ENCODE measurements at places on chromosomes 7 and 10.
A peak's percentile ranks its signal among the peaks of the same experiment; 100 is the strongest.

GRCh38 chr7:116231543-116231942, 21.2 kb downstream of the TES start:
- no peak for DNase-seq

DNA sequence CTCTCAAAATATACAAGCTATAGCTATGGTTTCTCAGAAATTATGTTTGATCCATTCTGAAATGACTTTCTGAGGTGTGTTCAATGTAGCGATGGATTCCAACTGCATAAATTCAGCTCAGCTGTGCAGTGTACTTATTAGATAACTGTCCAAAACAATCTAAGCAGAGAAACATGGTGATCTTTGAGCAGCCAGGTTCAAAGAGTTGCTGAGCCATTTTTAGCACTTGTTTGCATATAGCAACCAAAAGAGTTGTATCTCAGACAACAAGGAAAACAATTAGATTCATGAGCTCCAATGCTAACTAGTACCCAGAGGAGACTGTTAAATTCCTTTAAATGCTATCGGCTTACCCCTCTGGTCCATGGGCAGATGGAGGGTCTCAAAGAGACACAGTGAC, 15.9 kb upstream of the KCNIP2 start:
- no peak for DNase-seq

- no peak for DNase-seq
Observed at GRCh38 chr7:129746857-129747529, 135.5 kb downstream of the NRF1 start.

DNA sequence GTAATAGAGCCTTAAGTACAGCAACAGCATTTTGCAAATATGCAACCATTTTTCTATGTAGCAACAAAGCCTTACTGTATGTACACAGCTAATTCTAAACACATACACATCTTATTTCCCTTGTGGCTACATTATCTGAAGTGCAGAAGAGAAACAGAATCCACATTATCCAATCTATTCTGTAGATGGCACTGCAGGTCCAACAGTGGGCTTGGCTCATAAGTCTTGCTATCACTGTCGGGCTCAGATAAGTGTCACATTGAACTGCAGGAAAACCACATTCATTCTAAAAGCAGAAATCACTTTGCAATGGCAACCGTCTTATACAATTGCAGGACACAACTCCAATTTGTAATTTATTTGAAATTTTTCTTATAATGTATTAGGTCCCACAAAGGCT, 109.8 kb upstream of the NOBOX start:
- no peak for DNase-seq

DNA sequence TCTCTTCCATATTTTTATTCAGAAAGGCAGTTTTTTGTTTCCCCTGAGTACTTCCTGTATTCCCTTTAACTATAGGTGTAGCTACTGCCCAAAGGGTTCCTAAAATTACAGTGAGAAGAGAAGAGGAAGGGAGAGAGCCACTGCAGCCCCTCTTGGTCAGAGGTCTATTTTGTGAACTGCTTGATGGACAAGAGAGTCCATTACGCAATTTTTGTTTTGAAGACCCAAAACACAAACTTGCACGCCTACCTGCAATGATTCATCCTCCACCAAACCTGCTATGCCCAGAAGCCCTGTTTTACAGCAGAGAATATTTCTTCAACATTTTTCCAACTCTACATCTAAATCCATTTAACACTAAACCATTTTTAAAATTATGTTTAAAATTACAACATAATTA, 75.1 kb downstream of the PDE1C start:
- no peak for DNase-seq

GRCh38 chr7:123675181-123675473, 19.5 kb downstream of the LMOD2 start:
- no peak for DNase-seq

GRCh38 chr7:108109221-108109908, 20.8 kb downstream of the LAMB4 start:
- no peak for DNase-seq

DNA sequence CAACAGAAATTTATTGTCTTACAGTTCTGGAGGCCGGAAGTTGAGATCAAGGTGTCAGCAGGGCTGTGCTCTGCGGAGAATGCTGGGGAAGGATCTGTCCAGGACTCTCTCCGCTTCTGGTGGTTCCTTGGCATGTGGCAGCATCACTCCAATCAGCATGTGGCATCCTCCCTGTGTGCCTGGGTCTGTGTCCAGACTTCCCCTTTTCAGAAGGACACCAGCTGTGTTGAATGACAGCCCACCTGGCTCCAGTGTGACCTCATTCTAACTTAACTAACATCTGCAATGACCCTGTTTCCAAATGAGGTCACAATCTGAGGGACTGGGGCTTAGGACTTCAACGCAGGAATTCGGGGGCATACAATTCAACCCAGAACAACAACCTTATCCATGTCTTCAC, 141.9 kb downstream of the BMS1 start:
- DNase-seq: no peak

DNA sequence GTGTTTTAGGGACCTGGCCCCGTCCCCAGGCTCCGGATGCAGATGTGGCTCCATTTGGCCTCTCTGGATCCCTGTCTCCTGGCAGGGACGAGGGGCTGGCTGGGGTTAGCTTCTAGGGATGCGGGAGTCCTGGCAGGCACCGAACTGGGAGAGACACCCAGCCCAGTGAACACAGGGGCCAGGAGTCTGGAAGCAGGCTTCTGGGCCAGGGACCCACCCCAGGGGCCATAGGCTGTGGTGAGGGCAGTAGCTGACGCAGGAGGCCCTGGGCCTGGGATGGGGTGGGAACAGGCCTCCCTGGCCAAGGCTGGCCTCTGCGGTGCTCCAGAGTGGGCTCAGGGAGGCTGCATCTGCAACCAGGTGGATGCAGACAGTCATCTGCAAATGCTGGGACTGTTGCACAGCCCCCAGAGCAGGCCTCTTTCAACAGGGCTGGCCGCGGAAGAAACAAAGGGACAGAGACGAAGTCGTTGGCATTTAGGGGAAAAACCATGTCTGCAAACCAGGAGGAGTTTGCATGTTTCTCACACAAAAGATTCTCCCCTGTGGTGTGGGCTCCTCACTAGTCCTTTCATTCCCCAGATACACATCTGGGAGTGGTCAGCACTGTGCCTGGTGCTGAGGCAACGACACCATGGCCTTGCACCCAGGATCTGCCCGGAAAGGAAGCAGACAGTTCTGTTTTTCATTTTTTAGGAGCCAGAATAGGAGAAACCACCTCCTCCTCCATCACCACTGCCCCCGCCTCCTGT, 36.4 kb upstream of the ZNF488 start:
- no peak for DNase-seq

GRCh38 chr7:1520539-1521234, 9.8 kb upstream of the MAFK start:
- DNase-seq: peak; percentile 82

GRCh38 chr10:114342976-114343375, 61.3 kb downstream of the AFAP1L2 start:
- no peak for DNase-seq

DNA sequence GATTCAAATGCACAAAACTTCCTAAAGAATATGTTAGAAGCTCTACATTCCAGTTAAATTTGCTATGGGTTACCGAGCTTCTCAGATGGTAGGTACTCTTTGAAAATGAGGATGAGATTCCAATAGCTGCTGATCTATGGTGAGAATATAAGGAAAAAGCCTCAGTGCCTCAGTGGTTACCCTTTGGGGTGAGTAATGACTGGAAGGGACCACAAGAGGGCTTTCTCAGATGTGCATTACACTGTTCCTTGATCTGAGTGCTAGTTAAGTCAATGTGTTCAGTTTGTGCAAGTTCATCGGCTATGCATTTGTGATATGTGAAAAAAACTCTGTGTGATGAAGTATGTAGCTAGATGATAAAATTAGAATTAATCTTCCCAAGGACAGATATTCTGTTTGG, 3.5 kb downstream of the NRCAM start:
- DNase-seq: peak; percentile 49

GRCh38 chr7:24075426-24075810, 208.6 kb upstream of the NPY start:
- DNase-seq: no peak

DNA sequence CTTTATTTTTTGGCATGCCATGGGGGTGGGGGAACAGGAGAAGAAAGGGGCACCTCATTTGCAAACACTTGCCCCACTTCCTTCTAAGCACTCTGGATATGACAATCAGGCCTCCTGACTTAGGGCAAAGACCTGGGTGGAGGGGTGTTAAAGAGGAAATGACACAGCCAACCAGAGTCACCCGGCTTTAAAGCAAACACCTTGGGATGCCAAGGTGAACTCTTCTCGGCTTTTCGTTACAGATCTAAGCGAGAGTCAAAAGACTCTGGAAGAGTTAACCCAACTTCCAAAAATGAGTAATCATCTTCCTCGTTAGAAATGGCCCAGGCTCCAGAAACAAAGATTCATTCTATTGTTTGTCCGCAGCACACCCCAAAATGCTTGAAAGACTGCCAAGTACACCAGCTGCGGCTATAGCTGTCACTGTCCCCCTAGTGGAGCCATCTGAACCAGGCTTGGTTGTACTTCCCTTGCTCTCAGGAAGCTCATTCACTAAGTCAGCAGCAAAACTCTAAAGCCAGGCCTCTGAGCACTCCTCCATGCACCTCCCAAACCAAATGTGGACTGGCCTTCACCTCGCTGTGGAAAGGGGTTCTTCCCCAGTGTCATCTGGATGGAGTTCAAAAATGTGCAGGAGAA, 24.8 kb downstream of the FAM53B start:
- DNase-seq: no peak

DNA sequence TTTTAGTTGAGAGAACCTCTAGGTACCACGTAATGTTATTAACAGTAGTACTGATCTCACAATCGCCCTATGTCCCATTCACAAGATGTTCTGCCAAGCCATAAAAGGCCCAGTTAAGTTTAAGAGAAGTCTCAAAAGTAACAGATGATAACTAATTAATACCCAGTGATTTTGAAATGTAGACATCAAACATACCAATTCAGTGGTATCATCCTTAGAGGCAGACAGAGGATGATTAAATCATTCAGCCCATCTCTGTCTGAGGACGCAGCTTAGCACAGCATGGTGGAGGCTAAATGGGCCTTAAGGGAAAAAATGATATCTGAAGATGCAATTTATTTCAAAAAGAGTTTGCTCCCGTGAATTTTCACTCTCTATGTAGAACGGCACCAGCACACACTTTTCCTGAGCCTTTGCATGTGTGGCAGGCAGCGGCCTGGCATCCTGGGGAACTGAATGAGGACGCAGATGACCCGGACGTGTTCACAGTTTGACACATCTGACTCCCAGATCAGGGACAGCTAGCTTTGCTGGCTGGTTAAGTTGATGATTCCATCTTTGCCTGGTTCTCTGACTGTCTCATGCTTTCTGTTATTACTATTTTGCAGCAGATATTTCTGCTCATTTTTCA, 13.4 kb downstream of the EGFR start:
- no peak for DNase-seq

- no peak for DNase-seq
Observed at GRCh38 chr10:80104066-80104926, 25.8 kb downstream of the TMEM254 start.

DNA sequence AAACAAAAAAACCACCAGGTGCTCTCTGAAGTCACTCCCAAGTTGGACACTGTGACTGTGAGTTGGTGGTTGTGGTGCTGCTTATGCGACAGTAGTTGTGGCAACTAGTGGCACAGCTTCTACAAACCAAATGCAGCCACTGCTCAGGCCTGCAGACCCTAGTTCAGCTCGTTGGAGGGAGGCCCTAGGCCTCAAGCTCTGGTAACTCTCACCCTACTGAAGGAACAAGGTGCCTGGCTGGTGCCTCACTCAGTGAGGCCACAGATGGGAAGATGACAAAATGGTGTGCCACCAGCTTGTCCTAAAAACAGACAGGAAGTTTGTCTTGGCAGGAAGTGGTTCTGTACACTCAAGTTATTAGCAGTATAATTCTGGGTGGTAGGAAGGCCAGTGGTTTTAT, 45.3 kb upstream of the RAPGEF5 start:
- DNase-seq: no peak

DNA sequence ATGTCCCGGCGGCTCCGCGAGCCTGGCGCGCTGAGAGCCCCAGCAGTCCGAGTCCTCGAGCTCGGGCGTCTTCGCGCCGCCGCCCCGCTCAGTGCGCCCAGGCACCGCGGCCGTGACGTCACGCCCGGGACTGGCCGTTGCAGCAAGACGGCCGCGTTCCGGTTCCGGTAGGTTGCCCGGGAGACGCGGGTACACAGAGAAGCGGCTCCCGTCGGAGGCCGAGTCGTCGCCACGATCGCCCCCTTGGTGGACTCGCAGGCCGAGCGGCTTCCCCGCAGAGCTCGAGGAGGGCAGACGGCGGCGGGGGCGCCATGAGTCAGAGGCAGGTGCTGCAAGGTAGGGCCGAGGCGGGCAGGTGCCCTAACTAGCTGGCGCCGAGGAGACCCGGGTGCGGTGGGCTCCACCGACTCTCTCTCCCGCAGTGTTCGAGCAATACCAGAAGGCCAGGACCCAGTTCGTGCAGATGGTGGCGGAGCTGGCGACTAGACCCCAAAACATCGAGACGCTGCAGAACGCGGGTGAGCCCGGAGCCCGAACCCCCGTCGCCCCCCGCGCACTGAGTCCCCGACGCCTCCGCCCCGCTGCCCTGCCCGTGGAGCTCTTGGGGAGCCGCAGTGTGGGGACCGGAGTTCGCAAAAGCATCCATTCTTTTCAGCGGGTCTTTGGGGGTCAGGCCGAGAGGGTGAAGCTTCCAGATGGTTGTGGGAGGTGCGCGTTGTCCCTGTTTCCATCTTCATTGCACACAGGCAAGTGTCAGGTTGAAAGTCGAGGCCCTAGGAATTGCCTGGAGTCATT, at the start of gene SPAG6:
TSS of gene SPAG6 (plus strand) at position 196 of the 795 bp plus-strand sequence. CDS start at position 312, 116 bp downstream.
- DNase-seq: no peak

- no peak for DNase-seq
Observed at GRCh38 chr10:98038288-98038687, 7.9 kb upstream of the CRTAC1 start.

DNA sequence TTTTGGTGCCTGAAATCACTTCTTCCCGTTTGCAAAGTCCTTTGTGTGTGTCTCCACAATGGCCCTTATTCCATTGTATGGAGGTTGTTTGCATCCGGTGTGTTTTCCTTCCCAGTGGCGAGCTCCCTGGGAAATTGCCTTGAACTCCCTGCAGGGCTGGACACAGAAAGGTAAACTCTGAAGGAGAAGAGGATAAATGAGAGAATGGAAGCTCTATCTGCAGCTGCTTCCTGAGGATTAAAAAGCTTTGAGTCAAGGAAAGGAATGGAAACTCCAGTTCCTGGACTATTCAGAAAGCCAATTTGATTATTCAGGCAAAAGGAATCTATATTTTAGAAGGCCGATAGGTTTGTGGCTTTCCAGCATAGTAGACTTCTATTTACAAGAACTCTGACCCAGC, 4.4 kb upstream of the GRK5 start:
- DNase-seq: no peak

GRCh38 chr10:114713525-114714090, 55.5 kb upstream of the ABLIM1 start:
- no peak for DNase-seq

- DNase-seq: no peak
Observed at GRCh38 chr10:117007080-117007479, 2.1 kb upstream of the SHTN1 start.

GRCh38 chr7:120014925-120015465, 258.0 kb upstream of the KCND2 start:
- DNase-seq: no peak

GRCh38 chr7:41005374-41005901, 697.5 kb downstream of the INHBA start:
- no peak for DNase-seq
